Activated T-cell treated with anti-CD3 and anti-CD28 coated beads, Interleukin-2, amount 50 U/mL, for 4 hours (primary cell): ENCODE measurements at places on chromosomes 13 and 19. TPM values are rescaled to one million over a fixed set of nuclear protein-coding genes. Genes with fewer than 3 reads are reported as not detected.

CEACAM3 gene
- not detected for total RNA-seq

ACP7 gene
- total RNA-seq: 0.20 TPM

SCAMP4 gene
- total RNA-seq: 40.3 TPM

GARIN5A gene
- 0.84 TPM for total RNA-seq

ZNF491 gene
- total RNA-seq: 0.16 TPM

ATP4B gene
- total RNA-seq: not detected

DNA sequence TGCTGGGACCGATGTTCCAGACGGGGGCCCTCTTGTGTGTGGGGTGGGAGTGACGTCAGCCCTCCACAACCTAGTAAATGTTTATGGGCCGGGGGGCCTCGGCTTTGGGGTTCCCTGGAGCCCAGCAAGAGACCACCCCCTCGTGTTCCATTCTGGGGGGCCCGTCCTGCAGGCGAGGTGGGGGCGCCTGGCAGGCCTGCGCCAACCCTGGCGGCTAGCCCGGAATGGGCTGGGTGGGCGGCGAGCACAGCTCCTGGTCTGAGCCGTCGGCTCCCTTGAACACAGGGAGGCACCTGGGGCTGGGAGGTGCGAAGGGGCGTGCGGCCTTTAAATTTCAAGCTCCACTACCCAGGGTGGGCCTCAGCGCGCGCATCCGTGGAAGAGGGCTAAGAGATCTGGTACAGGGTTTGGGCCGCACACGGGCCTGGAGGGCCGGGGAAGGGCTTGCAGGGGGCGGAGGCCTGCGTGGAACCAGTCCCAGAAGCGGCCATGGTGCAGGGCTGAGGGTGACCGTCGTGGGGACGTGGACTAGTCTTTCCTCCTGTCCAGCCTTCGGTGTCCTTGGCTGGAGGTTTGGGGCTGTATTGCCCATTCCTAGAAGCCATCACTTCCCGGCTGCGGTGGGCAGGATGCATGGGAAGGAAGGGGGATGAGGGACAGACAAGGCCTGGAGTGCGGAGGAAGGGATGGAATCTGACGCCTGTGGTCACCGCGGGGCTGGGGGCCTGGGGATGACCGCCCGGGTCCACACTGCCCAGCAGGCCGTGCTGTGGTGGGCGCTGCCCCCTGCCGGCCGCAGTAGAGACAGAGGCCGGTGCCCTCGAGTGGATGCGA is 11.4 kb downstream of the NDUFA11 start:
- DNase-seq: no peak

DNA sequence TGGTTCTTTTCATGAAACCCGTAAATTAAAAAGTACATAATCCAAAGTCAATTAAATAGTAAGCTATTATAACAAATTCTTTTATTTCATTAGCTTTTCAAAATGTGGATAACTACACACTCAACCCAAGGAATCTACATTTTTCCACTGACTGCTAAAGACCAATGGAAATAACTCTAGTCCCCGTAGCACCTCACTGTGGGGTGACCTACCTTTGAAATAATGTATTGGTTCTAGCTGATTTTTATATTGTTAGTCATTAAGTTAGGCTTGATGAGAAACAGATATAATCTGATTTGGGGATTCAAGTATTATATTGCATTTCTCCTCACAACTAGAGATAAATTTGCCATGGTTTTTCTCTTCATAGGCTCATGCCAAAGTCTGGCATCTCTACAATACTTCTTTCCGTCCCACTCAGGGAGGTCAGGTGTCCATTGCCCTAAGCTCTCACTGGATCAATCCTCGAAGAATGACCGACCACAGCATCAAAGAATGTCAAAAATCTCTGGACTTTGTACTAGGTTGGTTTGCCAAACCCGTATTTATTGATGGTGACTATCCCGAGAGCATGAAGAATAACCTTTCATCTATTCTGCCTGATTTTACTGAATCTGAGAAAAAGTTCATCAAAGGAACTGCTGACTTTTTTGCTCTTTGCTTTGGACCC is 37.3 kb downstream of the KL start:
- no peak for DNase-seq

KIR2DL4 gene
- not detected for total RNA-seq

RGS9BP gene
- not detected for total RNA-seq

GRCh38 chr19:58054901-58055874 is 3.9 kb upstream of the ZNF135 start:
- DNase-seq: no peak

GRCh38 chr19:10339977-10340376 is 553 bp upstream of the ICAM3 start:
- no peak for DNase-seq

GRCh38 chr19:54345938-54346386 is 7.0 kb upstream of the LILRA4 start:
- DNase-seq: no peak

- DNase-seq: no peak
Observed at GRCh38 chr13:96034662-96035061, 18.5 kb downstream of the UGGT2 start.

DNA sequence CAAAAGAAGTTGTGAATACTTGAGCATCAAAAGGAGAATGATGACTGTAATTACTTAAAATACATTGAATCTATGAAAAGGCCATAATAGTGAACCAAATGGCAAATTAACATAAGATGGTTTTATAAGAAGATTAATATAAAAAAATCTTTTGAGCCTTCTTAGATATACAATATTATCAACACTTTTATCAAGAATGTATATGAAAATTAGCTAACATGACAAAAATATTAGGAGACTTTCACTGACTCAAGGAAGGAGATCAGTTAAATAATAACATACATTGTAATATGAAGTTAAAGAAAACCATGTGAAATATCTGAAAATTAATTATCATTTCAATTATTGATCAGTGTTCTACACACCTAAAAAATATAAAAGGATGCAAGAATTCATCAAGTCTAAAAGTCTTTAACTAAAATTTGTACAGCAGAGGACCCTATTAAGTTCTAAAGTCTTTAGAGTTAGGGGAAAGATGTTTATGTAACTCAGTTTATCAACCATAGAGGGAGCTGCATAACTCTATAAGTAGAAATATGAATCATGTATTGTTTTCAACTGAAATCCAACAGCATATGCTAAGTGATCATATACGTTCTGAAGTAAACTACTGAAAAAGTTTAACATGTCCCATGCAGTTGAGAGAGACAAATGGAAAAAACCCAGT is 756.1 kb upstream of the MIR17HG start:
- no peak for DNase-seq

DNA sequence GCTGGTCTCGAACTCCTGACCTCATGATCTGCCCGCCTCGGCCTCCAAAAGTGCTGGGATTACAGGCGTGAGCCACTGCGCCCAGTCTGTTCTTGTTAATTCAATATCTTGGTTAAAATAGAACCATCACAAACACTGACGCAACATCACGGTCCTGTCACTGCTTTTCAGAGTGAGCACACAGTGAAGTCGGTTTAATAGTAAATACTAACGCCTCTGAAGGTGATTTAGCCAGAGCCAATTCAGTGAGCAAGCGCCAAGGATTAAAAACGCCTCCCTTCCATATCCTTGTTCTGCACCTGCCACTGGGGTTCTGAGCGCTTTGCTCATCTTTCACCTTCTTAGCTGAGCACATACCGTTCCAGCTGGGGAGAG is 30.3 kb downstream of the LAMP1 start:
- no peak for DNase-seq

PCDH8 gene
- total RNA-seq: not detected

DNA sequence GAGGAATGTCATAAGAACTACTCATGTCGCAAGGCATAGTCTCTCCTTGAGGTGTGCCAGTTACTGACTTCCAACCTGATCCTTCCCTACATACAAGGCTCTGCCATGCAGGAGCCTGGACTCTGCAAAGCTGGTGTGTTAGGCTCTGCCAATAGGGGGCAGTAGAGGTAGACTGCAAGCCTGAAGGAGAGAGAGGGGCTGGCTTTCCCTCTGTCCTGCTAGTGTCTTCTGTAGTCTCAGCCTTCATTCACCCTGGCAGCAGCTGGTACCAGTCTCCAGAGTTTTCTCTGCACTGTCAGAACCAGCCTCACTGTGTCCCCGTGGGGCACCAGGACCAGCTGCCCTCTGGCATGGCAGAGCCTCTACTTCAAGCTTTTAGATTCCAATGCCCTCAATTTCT is 14.5 kb downstream of the SHISA2 start:
- peak; percentile 16 for DNase-seq

GRCh38 chr13:48644141-48644540 is 9.6 kb upstream of the CYSLTR2 start:
- no peak for DNase-seq

DNA sequence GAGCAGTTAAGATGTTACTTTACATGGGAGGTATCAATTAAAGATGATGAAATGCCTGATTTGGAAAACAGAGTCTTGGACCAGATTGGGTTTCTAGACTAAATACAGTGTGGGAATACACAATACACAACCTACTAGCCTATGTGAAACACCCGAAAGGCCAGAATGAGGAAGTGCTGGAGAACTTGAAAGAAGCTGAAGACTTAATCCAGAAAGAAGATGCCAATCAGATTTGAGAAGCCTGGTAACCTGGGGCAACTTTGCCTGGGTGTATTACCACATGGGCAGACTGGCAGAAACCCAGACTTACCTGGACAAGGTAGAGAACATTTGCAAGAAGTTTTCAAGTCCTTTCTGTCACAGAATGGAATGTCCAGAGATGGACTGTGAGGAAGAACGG is 43.2 kb downstream of the N4BP2L1 start:
- no peak for DNase-seq

ZNF729 gene
- not detected for total RNA-seq

- no peak for DNase-seq
Observed at GRCh38 chr13:112828756-112829155, 138.9 kb downstream of the ATP11A start.

DNA sequence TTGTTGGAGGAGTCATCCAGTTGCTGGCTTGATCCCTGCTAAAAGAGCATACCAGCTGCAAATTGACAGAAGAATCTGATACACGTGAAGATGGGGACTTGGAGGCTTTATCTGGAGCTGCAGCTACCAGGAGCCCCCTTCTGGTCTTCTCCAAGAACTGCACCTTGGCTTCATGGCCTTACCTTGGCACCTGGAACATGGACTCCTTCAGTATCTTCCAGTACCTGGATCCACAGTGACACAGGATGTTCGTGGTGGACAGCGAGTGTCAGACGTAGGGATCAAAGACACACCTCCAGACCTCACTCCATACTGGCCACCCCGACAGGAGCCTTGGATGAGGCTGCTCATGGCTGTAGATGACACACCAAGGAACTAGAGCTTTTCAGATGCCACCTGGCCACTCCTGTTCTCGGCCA is 9.9 kb upstream of the ACSBG2 start:
- peak; percentile 55 for DNase-seq

DNA sequence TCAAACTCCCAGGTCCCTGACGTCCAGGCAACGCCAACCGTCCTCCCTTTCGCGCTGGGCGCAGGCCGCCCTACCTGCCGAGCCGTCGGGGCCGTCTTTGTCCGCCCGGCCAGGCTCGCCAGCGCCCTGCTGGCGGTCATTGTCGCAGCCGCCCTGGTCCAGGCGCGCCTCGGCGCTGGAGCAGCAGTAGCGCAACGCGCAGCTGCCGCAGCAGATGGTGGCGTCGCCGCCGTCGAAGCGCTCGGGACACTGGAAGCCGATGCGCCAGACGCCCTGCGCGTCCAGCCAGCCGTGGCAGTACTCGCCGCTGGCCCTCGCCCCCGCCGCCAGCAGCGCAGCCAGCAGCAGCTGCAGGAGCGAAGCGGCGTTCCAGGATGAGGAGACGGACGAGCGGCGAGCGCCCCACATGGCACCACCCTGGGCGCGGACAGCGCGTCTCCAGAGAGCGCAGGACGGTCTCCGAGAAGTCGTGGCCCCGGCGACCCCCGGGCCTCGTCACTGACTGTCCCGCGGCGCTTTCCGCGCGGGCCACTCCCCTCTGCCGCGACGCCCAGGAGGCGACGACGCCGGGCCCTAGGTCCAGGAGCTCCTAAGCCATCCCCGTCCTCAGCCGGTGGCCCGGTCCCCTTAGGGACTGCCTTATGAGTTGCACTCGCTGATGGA is 1.1 kb downstream of the SHISA2 start:
- no peak for DNase-seq

ZNF439 gene
- 2.9 TPM for total RNA-seq

DNA sequence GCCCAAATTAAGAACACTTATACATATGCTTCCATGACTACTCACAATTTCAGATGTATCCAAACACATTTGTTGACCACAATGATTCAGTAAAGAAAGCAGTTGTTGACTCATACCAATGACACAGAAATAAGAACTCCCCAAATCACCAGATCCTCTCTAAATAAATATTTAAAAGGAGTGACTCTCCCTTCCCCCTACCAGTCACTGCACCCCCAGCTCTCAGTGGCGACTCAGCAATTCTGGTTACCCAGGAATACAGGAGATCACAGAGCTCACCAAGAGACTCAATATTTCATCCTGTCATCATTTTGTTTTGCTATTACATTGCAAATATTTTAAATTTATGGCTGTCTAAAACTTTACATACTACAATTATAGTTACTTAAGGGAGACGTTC is 131.5 kb downstream of the RGCC start:
- DNase-seq: no peak

TMEM221 gene
- not detected for total RNA-seq

- no peak for DNase-seq
Observed at GRCh38 chr19:6061376-6062130, 48.7 kb downstream of the RFX2 start.

DNA sequence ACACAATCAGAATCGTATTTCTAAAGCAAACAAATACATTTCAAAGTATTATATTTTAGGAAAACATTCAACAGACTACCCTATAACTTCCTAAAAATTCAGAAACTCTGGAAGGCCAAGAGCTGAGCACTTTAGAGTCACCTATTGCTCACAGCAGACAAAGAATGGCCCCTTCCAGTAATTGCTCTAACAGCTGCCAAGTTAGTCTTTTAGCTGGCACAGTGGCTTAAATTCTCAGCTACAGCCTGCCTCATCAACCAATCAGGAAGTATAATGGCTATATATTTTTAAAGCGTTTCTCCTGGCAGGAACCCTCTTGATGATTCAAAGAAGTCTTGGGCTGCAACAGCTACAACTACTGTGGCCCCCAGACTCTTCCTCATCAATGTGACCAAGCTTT is 14.9 kb upstream of the SLITRK5 start:
- DNase-seq: no peak

SLITRK1 gene
- total RNA-seq: not detected

DNA sequence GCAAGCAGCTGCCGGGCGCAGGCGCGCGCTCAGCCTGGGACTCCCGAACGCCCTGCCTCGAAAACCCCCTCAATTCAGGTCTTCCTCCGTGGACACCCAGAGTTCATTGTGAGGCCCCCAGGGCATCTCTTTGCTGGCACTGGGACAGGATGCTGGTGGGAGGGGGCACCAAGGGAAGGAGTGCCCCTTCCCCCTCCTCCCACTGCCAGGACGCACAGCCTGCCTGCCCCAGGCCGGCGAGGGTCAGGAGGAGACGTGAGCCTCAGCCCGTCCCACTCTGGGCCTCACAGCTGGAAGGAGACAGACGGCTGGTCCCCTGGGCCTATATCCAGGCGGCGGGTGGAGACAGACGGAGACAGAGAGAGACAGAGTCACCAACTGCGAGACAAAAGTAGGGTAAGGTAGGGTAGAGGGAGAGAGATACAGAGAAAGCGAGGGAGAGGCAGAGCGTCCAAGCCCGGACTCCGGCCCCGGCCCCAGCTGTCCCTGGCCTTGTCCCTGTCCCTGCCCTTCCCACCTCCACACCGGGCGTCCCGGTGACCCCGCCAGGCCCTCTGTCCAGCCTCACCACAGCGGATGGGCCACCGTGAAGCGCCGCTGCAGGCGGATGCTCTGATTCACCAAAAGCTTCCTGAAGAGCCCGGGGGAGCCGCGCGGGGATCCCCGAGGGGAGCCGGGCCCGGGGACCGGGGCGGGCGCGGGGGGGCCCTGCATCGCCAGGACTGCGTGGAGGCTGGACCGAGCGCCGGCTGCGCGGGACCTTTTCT is at the start of gene PDE4C:
Gene PDE4C, minus strand, starts transcription at position 737 of the 767 bp plus-strand sequence. Its CDS starts 23 bp downstream, at position 714.
- no peak for DNase-seq

ITM2B gene
- 48.8 TPM for total RNA-seq

GAMT gene
- 25.9 TPM for total RNA-seq

ZNF333 gene
- 13.9 TPM for total RNA-seq

CLDND2 gene
- total RNA-seq: 3.8 TPM
